ENCODE measurements at places on chromosomes 5 and 9.
A peak's percentile ranks its signal among the peaks of the same experiment; 100 is the strongest.

DNA sequence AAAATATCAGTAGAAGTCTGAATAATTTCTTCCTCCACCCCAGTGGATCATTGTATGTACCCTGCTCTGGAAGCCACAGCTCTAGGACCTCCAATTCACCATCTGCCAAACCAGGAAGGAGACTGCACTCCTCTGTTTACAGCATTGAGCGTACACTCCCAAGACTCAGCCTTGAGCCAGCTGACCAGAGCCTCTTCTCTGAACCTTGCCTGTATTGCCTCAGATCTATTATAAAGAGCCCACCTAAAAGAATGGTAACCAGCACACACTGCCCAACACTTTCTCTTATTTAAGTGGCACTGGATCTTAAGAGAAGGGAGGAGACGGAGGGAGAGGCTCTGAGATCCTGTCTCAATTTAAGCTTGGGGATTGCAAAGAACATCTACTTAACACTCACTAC, 217.8 kb upstream of the RASEF start:
- no peak for DNase-seq

DNA sequence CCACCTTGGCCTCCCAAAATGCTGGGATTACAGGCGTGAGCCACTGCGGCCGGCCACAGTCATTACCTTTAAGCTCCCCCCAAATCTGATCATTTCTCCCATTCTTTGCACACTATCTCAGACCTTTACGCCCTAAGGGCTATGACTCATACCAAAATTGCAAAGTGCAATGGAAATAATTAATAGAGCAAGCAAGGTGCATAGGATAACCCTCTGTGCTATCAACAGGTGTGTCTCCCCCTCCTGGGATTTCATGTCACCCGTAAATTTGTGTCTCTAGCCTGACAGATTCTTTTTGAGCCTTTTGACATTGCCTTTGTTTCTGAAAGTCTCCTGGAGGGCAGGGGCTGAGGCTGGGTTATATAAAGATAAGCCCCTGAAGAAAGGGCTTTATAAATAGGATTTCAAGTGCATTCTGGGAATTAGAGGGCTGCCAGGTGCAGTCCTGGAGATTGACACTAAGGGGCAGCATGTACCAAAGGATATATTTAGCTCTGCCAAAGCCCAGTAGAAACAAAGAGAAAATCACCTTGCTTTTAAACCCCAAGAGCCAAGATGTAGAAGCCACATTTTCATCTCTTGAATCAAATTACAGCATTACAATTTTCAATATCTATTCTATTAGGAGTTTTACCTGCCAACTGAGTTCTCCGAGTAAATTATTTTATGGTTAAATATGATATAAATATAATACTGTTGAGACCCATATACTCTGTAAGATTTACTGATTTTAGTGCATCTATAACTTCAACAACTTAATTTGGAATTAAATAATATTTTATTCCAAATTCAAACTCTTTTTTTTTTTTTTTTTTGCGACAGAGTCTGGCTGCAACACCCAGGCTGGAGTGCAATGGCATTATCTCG, 18.2 kb downstream of the S100Z start:
- peak; percentile 46 for DNase-seq

GRCh38 chr5:172849606-172850453, 15.8 kb downstream of the ERGIC1 start:
- no peak for DNase-seq

DNA sequence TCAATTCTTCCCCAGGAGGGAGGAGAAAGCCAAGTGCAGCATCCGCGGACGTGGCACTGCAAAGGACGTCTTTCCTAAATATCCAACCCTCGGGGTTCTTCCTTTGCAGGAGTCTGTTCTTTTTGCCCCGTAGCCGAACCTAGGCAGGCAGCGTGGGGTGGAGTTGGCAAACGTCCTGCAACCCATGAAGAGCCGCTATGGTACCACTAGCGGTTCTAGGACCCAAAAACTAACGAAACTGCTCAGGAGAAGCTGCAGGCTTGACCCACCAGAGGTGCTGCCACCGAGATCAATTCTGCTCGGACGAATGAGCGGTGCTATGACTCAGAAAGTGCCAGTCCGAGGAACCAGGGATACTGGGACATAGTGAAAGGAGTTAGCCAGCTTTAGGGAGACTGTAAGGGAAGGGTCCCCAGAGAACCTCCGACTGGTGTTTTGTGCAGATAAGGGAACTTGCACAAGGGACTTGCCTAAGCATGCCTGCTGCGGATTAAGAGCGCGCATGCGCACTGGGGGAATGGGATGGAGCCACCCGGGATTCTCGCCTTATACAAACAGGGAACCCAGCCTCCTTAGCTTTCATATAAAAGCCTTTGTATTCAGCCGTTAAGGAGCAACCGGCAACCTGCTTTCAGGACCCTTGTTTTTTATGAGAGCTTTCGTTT, 32.7 kb downstream of the ANXA2R start:
- peak; percentile 85 for DNase-seq

- DNase-seq = no peak
These were observed 550 bp downstream of the IFNE start for GRCh38 chr9:21481470-21482056.
